ENCODE measurements at places on chromosomes 3 and 15.
A peak's percentile ranks its signal among the peaks of the same experiment; 100 is the strongest.

DNA sequence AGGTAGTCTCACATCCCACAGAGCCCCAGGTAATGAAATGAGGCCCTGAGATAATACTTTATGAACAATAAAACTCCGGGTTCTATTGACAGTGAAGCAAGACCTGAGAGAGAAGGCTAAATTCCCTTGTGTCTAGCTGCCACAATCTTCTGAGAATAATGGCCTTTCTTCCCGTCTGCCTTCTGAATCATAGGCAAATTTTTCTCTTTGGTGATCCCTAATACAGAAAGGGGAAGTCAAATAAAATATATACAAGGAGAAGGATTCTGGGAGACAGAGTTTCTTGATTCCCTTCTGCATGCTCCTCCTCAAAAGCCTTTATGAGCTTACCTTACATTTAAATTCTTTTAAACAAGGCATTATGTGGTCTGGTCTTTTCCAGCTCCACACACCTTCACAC lies 29.9 kb upstream of the CCR2 start:
- no peak for DNase-seq

- peak; percentile 61 for DNase-seq
Measured at GRCh38 chr3:156477323-156477722, 77.6 kb downstream of the SSR3 start.

GRCh38 chr3:66195347-66195783 lies 25.4 kb upstream of the SLC25A26 start:
- peak; percentile 40 for DNase-seq

- DNase-seq: peak; percentile 0
Measured at GRCh38 chr3:110067527-110067926, 730.2 kb upstream of the DPPA4 start.

DNA sequence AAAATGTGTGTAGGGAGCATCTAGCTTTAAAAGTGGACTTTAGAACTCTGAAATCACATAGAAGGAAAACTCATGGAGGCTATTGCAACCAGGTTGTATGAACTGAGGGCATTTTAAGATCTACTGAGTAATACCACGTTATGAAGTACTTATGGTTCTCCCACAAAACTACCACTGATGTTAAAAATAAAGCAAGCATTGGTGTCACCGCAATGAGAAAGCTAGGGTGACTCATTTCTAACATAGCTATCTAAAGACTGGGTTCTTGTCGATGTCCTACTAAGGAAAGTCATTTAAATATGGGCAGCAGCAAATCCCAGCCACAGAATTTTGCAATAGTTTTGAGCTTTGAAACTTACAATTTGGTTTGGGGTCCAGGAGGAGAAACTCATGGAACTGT lies 584.8 kb downstream of the DIPK2A start:
- peak; percentile 15 for DNase-seq

DNA sequence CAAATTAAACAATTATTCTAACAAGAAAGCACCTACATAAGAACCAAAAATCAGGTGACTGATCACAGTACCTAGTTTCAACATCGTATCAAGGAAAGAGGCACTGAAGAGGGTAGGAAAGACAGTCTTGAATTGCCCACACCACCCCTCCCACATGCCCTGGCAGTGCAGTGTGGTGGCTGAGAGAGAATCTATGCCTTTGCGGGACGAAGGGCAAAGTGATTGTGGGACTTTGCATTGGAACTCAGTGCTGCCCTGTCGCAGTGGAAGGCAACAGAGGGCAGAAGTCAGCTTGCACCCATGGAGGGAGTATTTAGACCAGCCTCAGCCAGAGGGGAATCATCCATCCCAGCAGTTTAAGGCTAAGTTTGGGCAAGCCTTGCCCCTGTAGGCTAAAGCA lies 24.5 kb downstream of the NEDD4 start:
- DNase-seq: no peak

- no peak for DNase-seq
Measured at GRCh38 chr3:168331756-168332155, 236.0 kb upstream of the GOLIM4 start.

- DNase-seq: no peak
Measured at GRCh38 chr15:80887148-80887547, 102.5 kb downstream of the MESD start.
